ENCODE measurements at places on chromosomes 2 and 18.

DNA sequence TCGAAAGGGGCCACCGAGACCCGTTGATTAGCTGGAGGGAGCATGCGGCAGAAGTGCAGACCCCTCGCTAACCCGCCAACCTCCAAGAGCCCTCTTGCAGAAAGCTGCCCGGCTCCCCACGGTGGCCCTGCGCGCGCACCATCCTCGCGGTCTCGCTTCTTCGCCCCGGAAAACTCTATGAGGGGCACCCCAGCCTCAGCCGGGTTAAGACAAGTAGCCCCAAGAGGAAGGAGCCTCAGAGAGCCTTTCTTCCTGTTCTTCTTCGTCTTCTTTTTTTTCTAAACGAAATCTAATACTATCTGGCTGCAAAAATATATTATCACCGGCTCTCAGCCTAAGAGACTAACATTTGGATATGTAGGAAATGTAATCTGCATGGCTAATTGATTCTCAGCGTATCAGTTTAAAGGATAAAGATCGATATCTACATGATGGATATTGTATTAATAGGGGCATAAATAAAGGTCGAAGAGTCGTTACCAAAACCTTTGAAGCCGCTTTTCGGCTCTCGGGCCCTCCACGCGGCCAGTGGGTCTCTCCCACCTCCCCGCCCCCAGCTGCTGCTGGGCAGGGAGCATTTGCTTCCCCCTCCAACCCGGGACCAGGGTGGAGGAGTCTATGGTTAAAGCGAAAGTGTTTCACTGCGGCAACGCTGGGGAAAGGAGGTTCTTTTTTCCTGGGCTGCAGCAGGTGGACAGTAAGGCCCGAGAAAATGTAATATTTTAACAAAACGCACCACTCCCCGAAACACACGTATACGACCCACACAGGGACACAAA, 6.1 kb upstream of the PAX3 start:
- DNase-seq: no peak

DNA sequence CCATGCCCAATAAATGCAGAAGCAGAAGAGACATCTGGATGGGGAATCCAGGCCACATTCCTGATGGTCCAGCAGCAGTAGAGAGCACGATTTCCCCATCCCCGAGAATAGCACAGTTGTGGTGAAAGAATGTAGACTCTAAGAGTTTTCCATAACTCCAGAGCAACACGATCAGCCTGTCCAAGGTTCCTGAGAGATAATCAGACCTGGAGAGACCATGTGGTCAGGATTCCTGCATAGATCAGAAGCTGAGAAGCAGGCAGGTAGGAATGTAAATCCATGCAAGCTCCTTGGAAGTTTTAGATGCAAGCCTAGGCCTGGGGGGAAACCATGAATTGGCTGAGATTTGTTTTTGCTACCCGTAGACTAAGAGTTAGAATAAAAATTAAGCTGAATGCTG, 34.2 kb upstream of the PTPRM start:
- no peak for DNase-seq

DNA sequence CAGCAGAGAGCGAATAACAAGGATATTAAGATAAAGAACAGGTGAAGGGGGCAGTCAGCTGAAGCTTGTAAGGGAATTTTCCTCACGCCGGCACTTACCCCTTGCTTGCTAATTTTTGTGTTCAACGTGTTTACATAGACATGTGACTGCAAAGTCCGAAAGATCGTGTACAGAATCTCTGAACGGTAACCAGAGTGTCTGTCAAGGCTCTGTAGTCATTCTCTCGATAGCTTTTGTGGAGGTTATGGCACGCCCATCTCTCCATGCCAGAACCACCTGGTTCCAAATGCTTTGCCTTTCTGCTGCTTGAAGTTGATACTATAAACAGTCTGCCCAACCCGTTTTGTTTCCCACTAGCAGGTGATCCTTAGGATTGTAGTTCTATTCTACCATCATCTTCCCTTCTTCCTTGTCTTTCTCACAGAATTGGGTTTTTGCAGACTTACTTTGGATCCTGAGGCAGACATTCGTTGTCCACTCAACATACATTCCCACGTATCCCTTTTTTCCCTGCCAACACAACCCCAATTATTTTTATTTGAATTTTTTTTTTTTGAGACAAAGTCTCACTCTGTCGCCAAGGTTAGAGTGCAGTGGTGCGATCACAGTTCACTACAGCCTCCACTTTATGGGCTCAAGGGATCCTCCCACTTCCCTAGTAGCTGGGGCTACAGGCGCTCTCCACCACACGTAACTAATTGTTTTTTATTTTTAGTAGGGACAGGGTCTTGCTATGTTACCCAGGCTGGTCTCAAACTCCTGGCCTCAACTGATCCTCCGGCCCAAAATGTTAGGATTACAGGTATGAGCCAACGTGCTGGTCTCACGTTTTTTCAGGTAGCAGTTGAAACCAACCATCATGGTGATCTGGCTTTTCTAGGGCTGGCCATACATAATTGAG, 1.3 kb upstream of the USP34 start:
- peak; percentile 23 for DNase-seq

- no peak for DNase-seq
These were observed 20.1 kb downstream of the TANC1 start for GRCh38 chr2:158988501-158988900.

DNA sequence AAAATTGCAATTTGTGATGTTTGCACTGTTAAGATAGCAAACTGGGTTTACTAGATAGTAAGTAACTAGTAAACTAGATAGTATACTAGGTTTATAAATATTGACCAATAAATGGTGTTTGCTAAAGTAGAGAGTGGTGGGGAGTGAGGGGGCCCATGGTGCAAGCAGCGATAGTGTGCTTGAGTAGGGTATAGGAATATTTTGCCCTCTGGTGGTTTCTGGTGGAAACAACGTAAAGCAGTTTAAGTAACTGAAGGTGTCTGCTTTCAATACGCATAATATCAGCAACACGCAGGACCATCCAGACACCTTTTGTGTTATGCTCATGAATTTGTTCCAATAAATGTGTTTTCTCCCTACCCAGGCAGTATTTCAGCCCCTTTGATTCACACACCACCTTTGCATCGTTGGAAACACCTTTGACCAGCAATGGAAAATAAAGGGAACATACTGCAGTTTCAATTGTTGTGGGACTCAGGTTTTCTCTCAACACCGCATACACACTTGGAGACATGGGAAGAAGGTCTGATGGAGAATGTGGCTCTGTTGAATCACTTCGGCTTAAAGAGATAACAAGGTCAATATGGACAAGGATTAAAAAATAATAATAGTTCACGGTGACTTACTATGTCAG, 16.7 kb upstream of the STAT1 start:
- no peak for DNase-seq

DNA sequence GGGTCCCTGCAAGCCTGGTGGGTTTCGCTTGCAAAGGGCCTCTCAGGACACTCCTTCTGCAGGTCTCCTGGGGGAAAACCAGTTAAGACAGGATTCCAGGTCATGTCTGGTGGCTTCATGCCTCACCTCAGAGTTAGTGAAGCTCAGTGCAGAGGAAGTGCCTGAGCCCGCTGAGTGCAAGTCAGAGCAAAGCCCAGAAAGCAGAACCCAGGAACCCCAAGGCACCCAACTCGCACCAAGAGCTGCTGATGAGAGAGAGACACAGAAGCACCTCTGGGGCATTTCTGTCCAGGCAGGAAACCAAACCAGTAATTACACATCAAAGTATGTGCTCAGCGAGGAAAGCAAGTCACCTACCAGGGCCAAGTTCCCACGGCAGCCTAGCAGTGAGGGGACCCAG, 78.4 kb downstream of the ARHGEF4 start:
- DNase-seq: no peak

- no peak for DNase-seq
These were observed 163.5 kb upstream of the FBXO11 start for GRCh38 chr2:48069769-48070168.

DNA sequence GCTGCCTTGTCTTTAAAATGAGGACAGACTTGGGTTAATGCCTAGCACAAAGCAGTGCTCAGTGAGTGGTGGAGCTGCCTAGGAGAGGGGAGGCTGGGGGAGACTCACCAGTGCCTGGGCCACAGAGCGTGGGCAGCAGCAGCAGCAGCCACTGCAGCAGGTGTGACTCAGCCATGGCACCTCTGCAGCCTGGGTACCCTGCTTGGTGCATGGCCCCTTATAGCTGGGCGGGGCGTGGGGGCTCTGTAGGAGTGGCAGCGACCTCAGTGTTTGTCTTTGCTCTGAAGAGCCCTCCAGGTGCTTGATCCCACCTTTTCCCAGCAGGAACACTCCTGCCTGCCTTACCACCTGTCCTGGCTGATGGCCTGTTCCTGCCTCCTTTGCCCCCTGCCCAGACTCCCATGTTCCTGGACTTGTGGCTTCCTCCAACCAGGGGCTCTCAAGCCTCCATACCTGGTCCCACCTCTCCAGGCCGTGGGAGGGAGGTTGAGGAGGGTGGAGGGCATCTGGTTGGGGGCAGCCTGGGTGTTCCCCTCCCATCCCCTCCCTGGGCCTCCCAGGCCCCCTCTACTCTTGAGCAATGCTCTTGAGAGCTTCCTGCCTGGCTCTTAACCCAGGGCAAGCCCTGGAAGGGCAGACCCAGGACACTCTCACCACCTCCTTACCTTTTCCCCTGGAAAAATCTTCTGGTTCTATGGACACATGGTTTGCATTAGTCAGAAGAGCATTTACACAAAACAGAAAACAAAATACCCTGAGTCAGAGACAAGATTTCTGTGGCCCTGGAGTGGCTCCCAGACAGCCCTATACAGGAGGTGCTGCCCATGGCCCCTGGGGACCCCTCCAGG, at the start of gene SFTPB:
TSS of gene SFTPB (minus strand) at position 191 of the 848 bp plus-strand sequence. CDS start at position 175, 16 bp downstream.
- DNase-seq: no peak

DNA sequence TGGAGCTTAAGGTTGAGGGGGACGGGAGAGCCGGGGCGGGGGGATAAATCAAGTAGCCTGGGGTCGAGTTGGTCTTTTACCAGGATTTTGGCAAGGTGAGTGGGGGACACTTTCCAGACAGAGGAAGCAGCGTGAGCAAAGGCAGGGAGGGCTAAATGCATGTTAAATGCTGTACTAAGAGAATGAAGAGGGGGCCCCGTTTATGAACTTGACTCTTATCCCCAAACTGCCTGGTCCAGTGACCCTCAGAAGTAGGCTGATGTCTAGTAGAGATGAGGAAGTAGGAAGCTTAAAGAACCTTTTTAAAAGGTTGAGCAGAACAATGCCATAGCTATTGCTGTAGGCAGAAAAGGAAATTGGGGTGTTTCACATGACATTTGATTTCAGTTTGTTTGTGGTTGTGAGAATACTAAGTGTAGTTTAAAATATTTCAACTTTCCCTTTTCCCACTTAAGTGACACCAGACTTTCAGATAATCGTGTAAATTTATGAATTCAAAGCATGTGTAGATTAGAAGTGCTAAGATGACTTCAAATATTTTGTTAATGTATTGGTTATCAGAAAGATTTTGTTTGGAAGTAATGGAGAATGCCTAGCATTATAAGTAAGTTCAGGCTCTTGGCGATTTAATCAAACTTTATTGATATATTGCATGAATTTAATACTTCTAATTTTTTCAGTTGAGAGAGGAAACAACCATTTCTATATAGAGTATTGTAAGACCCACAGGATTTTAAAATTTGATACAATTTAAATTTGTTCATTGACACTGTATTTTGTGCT, 1.8 kb downstream of the REL start:
- peak; percentile 17 for DNase-seq

GRCh38 chr2:238864207-238865014, 16.5 kb downstream of the TWIST2 start:
- peak; percentile 89 for DNase-seq

DNA sequence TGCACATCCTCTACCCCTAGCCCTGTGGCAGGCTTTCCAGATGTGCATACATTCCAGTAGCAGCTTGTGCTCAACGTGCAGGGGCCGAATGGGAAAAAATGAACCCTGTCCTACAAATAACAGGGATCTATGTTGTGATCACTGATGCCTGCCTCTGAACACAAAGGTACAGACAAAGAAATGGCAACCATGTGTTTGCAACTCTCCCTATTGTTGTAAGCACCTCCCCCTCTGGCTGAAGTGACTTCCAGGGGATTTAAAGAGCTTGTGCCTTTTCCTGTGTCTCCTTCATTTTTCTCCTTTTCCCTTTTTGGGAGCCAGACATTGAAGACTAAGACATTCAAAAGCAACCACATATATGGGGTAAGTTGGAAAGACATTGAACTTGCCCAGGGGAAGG, 21.6 kb downstream of the ARHGAP25 start:
- no peak for DNase-seq

DNA sequence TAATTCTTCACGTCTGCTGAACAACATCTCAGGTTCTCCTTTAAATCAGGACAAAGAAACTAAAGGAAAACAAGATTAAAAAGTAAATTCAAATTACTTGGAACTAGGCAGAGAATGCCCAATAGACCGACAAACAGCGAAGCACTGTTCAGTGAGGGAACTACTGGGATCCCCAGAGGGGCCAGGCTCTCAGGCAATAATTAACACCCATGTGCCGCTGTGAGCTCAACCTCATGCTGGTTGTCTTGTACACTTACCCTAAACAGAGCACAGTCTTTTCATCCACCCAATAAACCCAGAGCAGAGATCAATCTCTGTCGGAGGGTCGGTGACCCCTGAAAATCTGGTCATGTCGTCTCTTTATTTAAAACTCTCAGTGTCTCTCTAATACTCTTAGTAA, 229.9 kb upstream of the CRIM1 start:
- no peak for DNase-seq

- no peak for DNase-seq
These were observed 195.6 kb downstream of the HRH4 start for GRCh38 chr18:24656050-24656449.

DNA sequence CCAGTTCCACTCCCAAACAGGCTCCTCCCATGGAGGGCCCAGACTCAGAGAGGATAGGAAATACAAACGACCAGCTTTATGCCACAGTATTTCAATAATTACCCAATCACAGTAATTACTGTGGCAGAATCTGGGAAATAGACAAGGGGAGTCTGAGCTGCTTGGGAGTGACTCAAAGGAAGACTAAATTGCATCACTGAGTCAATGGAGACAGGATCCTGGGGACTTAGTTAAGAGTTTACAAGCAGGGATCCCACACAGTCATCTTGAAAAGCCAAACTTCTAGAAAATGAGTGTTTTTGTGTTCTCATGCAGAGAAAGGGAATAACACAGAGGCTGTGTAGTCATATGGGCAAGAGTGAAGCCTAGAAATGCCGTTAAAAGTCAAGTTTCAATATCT, 1142.1 kb downstream of the CNTNAP5 start:
- no peak for DNase-seq

DNA sequence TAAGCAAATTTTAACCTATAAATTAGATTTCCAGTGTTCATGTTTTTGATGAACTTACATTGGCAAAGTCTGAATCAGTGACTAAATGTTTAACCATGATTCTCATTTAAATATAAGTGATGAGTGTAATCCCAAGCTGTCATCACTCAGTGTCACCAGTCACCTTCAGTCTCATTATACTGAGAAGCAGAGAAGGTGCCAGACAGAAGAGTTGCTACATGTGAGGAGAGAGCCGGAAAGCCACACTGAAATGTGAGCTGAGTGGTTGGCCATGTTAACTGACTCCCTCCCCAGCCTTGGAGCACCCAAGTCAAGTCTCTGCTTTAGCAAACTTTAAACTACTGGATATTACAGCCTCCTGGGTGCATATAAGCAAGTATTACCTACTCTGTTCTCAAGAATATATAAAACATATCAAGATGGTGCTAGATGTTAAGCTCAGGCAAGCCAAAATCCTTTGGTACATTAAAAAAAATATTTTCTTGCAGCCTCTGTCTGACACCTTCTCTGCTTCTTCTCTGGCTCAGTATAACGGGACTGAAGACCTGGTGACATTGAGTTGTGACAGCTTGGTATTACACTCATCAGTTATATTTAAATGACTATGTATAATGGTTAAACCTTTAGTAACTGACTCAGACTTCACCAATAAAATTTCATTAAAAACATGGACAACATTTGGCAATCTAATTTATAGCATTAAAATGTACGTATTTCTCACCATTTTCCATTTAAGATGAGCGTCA, 75.8 kb upstream of the MAP3K20 start:
- no peak for DNase-seq

All from hindlimb muscle (tissue), 1 donor.